Activated CD8-positive, alpha-beta memory T cell treated with anti-CD3 and anti-CD28 coated beads, Interleukin-2, amount 10 ng/mL, durations not matched to agents 7 days and 5 days (primary cell): ENCODE measurements at places on chromosomes 5 and 9.

- H3K27me3 ChIP-seq = no peaks in the 10 kb centered on the region
- no peaks in the 10 kb centered on the region for H3K4me1 ChIP-seq
- no peak for DNase-seq
Observed at GRCh38 chr5:2867373-2867933, 116.0 kb upstream of the IRX2 start.

DNA sequence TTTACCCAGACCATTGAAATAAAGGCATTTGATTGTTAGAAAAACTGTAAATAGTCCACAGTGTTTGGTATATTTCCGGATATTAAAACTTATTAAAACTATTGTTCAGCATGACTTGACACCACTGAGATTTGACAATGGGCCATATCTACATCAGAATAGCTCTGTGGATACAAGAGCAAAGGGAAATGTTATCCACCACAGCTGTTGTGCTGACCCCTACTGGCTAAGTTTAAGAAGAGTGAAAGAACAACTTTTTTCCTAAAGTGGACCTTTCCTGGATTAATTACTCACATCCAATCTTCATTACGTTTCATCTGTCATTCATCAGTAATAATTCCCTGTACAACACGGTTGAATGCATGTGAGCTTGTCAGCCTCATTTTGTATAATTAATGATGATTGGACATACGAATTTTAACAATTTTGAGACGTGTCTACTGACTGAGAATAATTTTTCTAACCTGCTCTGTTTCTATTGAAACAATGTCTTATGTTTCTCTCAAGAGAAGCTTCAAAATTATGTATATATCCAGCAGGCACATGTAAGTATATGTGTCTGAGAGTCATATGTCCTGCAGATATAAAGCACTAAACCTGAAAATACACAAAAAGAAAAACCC is 1952.6 kb downstream of the MAT2B start:
- no peaks in the 10 kb centered on the region for H3K27me3 ChIP-seq
- no peaks in the 10 kb centered on the region for H3K4me1 ChIP-seq
- no peaks in the 10 kb centered on the region for H3K36me3 ChIP-seq
- DNase-seq = no peak
- no peak overlapping the region for H3K4me3 ChIP-seq

DNA sequence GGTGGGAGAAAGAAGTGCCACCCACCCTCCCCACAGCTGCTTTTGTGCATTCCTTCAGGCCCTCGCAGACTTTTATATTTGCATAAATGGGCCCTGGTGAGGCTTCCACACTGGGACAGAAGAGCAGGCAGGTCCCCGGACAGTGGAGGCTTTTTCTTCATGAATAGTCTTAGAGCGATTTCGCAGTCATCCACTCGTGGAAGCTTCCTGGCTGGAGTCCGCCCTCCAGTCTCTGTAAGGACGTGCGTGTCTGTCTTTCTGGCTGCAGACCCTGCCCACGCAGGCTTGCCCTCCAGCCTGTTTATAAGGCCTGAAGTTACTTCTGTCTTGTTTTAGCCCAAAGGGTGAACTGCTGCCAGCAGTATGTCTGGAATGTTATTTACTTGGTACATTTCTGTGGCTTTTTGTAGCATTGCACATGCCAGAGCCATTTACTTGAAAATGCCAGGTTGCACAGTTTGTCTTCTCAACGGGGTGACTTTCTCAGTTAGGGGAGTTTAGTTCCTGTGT is 195.7 kb downstream of the AOPEP start:
- no peaks in the 10 kb centered on the region for H3K36me3 ChIP-seq
- no peak for DNase-seq
- H3K4me1 ChIP-seq = no peaks in the 10 kb centered on the region
- H3K27ac ChIP-seq = no peak overlapping the region
- H3K4me3 ChIP-seq = no peak overlapping the region

GRCh38 chr9:69816735-69817134 is 3.9 kb upstream of the CFAP95 start:
- DNase-seq = no peak
- H3K4me1 ChIP-seq = peaks cover 47% of the 10 kb centered on the region
- H3K27ac ChIP-seq = no peak overlapping the region
- peaks cover 1% of the 10 kb centered on the region for H3K36me3 ChIP-seq
- peaks cover 43% of the 10 kb centered on the region for H3K27me3 ChIP-seq
- H3K4me3 ChIP-seq = no peak overlapping the region

DNA sequence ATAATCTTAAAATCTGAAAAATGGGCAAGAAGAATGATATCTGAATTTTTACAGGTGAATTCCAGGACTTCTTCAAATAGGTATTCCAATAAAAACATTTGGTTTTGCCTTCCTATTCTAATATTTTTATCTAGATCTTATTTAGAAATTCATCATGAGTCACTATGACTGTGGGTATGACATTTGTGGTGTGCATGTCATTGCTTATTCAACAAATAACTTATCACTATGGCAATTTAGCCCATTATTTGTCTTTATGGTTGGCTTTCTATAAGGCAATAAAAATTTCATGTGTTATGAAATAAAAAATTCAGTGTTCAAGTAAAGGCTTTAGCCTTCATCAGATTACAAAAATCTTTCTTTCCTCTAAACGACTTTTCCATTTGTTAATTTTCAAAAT is 1139.6 kb upstream of the NUDT12 start:
- no peaks in the 10 kb centered on the region for H3K36me3 ChIP-seq
- H3K4me1 ChIP-seq = no peaks in the 10 kb centered on the region
- no peak overlapping the region for H3K27ac ChIP-seq
- no peaks in the 10 kb centered on the region for H3K27me3 ChIP-seq

GRCh38 chr9:10079284-10079964 is 533.4 kb downstream of the PTPRD start:
- H3K4me3 ChIP-seq = no peak overlapping the region
- H3K4me1 ChIP-seq = no peaks in the 10 kb centered on the region
- H3K27me3 ChIP-seq = no peaks in the 10 kb centered on the region
- no peak for DNase-seq
- H3K36me3 ChIP-seq = no peaks in the 10 kb centered on the region

- H3K27ac ChIP-seq = no peak overlapping the region
- H3K4me1 ChIP-seq = no peaks in the 10 kb centered on the region
- H3K36me3 ChIP-seq = no peaks in the 10 kb centered on the region
- H3K4me3 ChIP-seq = no peak overlapping the region
- DNase-seq = no peak
- H3K27me3 ChIP-seq = no peaks in the 10 kb centered on the region
Observed at GRCh38 chr5:11050596-11051304, 289.7 kb upstream of the DAP start.

DNA sequence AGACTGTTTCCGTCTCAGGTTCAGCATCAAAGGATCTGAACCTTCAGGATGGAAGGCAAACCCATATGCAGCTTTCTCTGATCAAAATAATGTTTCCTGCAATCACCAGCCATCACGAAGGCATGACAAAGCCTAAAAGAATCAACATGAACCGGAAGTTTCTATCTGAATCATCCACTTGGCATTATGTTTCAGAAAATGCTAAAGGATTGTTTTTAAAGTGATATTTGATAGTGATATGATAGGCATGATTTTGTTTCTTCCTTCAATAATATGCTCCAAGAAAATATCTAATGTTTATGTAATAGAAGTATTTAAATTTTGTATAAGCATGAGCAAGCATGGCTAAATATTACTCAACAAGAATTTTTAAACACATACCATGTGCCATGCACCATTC is 219.6 kb downstream of the PLK2 start:
- H3K27me3 ChIP-seq = no peaks in the 10 kb centered on the region
- no peak for DNase-seq
- no peaks in the 10 kb centered on the region for H3K36me3 ChIP-seq

GRCh38 chr5:150335778-150336177 is 21.7 kb upstream of the TCOF1 start:
- H3K27ac ChIP-seq = no peak overlapping the region
- peaks cover 7% of the 10 kb centered on the region for H3K27me3 ChIP-seq
- H3K4me3 ChIP-seq = no peak overlapping the region
- H3K36me3 ChIP-seq = no peaks in the 10 kb centered on the region

GRCh38 chr5:40405230-40405629 is 274.5 kb upstream of the PTGER4 start:
- H3K27me3 ChIP-seq = no peaks in the 10 kb centered on the region
- H3K36me3 ChIP-seq = peaks cover 21% of the 10 kb centered on the region
- H3K4me1 ChIP-seq = peaks cover 77% of the 10 kb centered on the region
- H3K27ac ChIP-seq = peak overlapping the region; percentile 96
- no peak for DNase-seq
- H3K4me3 ChIP-seq = no peak overlapping the region

DNA sequence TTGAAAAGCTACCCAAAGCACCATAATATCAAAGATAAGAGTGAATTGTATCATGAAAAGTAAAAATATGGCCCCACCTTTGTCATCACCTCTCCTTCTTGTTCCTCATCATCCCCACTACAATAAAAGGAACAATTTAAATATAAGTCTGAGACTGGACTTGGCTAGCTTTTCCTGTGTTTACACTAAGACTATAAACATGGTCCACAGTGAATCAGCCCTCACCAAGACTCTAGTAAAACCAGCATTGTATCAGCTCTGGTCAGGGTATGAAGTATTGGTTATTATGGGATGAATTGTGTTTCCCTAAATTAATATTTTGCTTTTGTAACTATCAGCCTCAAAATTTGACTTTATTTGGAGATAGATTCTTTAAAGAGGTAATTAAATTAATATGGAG is 105.4 kb downstream of the SLC25A46 start:
- H3K4me1 ChIP-seq = no peaks in the 10 kb centered on the region
- no peak overlapping the region for H3K4me3 ChIP-seq
- H3K27ac ChIP-seq = no peak overlapping the region
- H3K36me3 ChIP-seq = no peaks in the 10 kb centered on the region
- H3K27me3 ChIP-seq = no peaks in the 10 kb centered on the region
- no peak for DNase-seq

GRCh38 chr9:13189362-13189761 is 90.1 kb downstream of the MPDZ start:
- H3K27ac ChIP-seq = no peak overlapping the region
- no peaks in the 10 kb centered on the region for H3K36me3 ChIP-seq
- DNase-seq = no peak
- H3K4me1 ChIP-seq = no peaks in the 10 kb centered on the region
- no peak overlapping the region for H3K4me3 ChIP-seq

- H3K4me1 ChIP-seq = peaks cover 4% of the 10 kb centered on the region
- H3K27me3 ChIP-seq = no peaks in the 10 kb centered on the region
- H3K4me3 ChIP-seq = no peak overlapping the region
- DNase-seq = peak; percentile 18
- H3K27ac ChIP-seq = no peak overlapping the region
Observed at GRCh38 chr9:114029311-114030170, 48.6 kb downstream of the AMBP start.

- no peak for DNase-seq
- H3K4me1 ChIP-seq = no peaks in the 10 kb centered on the region
- no peak overlapping the region for H3K27ac ChIP-seq
- no peaks in the 10 kb centered on the region for H3K27me3 ChIP-seq
- H3K4me3 ChIP-seq = no peak overlapping the region
Observed at GRCh38 chr9:32350682-32351081, 33.8 kb upstream of the ACO1 start.

DNA sequence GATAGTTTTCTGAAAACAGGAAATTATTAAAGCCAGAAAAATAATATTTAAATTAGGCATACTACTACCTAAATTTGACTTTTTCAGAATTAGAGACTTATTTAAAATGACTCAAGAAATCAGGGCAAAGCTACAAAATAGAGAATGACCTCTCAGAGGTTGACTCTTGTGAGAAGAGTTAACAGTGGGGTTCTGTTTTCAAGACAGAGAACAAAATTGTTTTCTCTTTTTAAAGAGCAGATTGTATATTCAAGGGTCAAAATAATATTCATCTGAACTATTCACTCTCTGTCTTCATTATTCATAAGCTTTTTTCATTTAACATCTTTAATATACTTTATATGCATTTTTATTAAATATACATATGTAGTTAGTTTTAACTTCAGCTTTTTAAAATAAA is 21.9 kb upstream of the AUH start:
- peaks cover 4% of the 10 kb centered on the region for H3K4me1 ChIP-seq
- no peak overlapping the region for H3K27ac ChIP-seq
- H3K27me3 ChIP-seq = peaks cover 22% of the 10 kb centered on the region

DNA sequence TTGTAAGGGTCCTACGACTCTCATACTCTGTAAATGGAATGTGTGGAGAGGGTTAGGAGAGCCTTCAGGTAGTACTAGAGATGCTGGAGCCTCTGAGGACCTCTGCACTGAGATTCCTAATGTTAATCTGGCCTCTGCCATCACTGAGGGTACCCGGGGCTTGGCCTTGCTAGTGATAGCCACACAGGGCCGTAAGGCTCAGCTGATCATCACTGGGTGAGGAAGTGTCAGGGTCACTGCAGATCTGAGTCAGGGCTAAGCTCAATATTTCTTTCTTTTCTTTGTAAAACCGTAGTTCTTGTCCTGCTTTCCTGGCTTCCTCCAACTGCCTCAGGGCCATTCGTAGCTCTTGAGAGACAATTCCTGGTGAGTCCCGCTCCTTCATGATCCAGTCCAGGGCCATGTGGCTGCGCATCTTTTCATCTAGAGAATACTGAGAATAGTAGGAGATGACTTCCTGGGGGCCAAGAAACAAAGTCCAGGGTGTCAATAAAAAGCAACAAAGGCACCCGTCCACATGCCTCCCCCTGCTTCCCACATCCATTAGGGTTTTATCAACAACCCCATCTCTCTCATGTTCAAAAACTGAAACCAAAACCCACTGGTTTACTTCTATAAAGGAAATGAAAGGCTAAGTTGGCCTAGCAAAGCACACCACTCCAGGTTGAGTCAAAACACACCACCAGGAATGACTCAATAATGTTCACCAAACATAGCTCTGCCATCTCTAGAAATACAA is 47.7 kb downstream of the LIX1 start:
- H3K4me1 ChIP-seq = peaks cover 25% of the 10 kb centered on the region
- peaks cover 32% of the 10 kb centered on the region for H3K27me3 ChIP-seq
- H3K27ac ChIP-seq = peak overlapping the region; percentile 85
- H3K4me3 ChIP-seq = peak overlapping the region; percentile 2
- peak; percentile 76 for DNase-seq
- no peaks in the 10 kb centered on the region for H3K36me3 ChIP-seq

DNA sequence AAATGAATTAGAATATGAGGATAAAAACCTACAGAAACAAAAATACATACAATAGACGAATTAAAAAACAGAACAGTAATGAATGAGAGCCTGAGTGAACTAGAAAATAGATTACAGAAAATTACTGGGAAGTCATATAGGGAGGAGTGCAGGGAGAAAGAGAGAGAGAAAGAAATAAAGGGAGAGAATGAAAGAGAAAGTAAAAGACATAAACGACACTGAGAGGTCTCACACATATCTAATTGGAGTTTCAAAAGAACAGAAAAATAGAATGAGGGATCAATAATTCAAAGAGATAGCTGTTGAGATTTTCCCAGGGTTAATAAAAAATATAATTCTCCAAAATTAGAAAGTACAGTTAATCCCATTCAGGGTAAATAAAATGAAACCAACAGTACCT is 156.4 kb upstream of the FTMT start:
- no peak for DNase-seq
- no peaks in the 10 kb centered on the region for H3K27me3 ChIP-seq
- peak overlapping the region; percentile 5 for H3K4me3 ChIP-seq
- H3K36me3 ChIP-seq = no peaks in the 10 kb centered on the region
- H3K4me1 ChIP-seq = no peaks in the 10 kb centered on the region
- no peak overlapping the region for H3K27ac ChIP-seq

DNA sequence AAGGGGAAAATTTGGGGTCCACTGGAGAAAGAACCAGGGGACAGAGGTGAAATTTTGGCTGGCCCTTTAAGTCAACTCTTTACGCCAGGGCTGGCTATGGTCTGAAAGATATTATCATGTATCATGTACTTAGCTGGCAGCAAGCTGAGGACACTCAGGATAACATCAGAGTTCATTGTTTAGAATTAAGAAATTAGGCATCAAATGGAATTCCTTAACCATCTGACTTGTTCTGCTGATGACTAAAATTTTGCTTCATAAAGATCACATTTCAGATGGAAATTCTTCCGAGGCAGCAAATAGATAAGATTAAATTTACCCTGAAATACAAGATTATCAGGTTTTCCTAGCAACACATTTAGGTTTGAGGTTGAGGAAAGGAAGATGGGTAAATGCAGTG is 269.4 kb upstream of the KLF9 start:
- H3K36me3 ChIP-seq = no peaks in the 10 kb centered on the region
- H3K27ac ChIP-seq = no peak overlapping the region
- peaks cover 6% of the 10 kb centered on the region for H3K27me3 ChIP-seq
- no peak overlapping the region for H3K4me3 ChIP-seq
- no peaks in the 10 kb centered on the region for H3K4me1 ChIP-seq
